ENCODE measurements at places on chromosomes 3 and 15.

- no peak for DNase-seq
Measured at GRCh38 chr3:171875923-171876412, 32.8 kb downstream of the TMEM212 start.

GRCh38 chr3:151384741-151385174 lies at the start of gene P2RY12:
Gene P2RY12 (minus strand): TSS chr3:151384753. CDS start chr3:151338845, 45,908 bp downstream.
- DNase-seq, result no peak

DNA sequence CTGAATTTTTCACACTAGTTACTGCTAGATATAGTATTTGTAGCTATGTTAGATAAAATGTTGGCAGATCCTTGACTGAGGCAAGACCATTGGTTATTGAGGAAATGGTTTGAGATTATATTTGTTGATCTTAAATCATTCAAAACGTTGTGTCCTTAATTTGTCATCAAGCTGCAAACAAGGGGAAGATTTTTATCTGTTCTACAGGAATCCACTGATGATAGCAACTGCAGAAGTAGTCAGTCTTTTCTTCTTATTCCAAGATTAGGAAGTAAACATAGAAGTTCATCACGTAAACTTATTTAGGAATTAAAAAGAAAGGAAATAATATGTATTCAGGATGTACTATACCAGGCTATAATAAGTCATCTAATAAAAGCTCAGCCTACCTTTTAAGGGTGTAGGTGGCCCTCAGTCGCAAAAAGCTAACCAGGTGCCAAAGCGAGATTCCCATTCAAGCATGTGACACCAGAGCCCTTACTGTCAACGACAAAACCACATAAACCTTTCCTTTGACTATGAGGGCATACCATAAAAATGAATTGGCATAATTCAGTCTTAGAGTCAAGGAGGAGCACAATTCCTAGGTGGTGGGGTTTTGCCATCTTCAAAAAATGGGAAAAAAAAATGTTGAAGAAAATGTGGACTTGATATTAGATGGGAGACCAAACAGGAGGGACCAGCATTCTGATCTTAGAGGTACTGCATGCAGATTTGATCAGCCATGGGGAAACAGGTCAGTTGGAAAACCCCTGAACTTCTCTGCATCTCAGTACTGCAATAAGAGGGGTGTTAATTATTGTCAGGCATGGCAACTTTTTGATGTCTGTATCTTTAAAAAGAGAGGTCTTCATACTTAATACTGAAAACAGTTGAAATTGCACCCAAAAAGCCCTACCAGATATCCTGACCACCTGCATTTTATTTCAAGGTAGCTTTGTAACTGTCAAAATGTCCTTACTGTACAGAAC lies 212.5 kb upstream of the UBE2E1 start:
- no peak for DNase-seq

- DNase-seq, result no peak
Measured at GRCh38 chr3:30553641-30554316, 52.6 kb upstream of the TGFBR2 start.

GRCh38 chr15:66047321-66048024 lies 178.2 kb downstream of the RAB11A start:
- DNase-seq, result no peak

DNA sequence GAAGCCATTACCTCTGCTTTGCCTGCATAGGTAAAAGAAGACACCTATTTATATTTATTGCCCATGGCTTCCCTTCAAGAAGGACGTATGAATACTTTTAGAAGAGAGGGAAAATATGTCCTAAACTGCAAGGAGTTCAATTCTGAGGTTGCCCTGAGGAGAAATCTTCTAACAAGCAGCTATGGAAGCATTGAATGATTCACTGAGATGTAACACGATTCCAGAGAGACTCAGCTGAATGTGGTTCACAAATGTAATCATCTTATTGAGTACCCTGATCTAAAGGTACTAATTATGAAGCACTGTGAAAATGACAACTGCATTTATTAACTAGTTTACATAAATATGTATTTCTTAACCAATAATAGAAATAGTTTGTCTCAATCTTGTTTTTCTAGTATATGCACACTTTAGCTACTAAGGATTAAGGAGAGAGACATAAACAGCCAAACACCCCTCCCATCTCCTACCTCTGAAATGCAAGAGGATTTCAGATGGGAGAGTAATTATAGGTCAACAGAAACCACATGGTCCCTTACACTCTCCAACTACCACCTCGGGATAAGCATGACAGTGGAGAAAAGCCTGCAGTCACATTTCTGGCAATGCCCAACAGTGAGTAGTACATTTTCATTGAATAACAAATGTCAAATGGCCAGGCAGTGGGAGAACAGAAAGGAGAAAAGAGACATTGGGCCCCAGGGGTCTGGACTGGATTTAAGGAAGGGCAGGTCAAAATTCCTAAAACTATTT lies 506.2 kb upstream of the IL12A start:
- no peak for DNase-seq

GRCh38 chr3:178306432-178307115 lies 229.7 kb upstream of the KCNMB2 start:
- DNase-seq, result no peak

GRCh38 chr3:150319900-150320299 lies 88.2 kb upstream of the TSC22D2 start:
- no peak for DNase-seq

GRCh38 chr3:66441129-66441528 lies 59.7 kb downstream of the LRIG1 start:
- DNase-seq, result no peak

DNA sequence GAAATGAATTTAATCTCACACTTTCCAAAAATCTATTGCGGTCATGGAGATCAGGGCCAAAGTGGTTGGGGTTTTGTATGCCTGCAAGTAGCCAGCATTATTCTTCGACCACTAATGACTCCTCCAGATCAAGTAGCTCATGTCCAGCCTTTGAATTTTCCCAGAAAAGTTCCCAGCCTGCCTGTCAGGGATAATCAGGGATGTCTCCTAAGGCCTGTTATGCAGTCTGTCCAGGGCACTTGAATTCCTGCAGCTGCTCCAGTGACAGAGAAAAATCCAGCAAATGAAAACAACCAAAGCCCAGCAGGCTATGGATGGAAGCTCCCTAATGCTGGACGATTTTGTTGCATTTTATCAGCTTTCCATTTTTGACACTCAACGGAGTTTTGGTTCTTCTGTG lies 215.4 kb downstream of the ADAMTSL3 start:
- no peak for DNase-seq

DNA sequence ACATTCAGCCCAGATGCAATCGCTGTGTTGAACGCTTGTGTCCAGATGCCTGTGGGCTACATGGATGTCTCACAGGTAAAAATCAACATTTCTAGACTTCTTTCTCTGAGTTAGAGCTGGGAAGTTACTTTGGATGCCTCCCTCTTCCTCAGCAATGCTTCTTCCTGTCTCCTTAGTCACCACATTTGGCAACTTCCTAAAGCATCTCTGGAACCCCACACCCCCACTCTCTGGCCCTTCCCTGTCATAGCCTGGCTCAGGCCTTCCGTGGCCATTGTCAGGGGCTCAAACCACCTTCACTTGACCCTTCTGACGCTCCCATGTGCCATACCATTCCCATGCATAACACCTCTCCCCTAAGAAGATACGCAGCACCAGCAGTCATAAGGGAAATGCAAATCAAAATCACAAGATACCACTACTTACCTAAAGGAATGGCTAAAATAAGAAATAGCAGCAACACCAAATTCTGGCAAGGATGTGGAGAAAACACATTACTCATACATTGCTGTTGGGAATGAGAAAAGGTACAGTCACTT lies 21.6 kb upstream of the RGMA start:
- DNase-seq, result no peak

DNA sequence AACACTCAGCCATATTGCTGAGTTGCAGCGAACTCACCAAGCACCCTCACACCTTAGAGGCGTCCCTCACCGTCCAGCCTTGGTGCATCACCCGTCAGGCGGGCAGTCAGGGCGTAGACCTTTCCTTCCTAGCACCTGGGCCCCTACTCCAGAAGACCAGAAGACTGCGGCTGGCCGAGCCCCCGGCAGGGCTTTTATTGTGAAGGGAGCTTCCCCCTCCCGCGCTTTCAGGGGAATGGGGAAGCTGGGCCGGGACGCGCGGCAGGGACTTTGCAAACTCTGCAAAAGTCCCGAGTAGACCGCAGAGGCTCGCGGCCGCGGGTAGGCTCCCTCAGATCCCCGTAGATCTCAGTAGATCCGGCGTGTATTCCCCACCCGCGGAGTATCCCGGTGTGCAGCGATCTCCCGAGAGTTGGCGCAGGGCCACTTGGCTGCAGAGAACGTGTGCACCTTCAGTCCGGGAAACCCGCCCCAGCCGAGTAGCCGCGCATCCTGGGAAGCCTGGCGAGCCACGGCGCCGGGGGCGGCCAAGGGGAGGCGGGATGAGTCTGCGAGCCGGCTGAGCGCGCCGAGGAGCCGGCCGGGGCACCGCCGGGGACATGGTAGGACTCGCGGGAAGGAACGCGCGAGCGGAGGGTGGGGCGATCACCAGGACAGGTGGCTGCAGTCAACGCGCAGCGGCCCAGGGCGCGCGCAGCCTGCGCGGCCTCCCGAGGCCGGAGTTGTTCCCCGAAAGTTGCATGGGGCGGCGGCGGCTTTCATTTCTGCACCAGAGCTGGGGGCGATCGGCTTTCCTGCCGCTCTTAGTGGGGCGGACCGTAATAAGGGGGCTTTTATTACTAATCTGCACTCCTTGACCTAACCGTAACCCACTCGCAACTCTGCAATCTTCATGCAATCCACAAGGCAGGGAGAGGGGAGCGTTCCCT lies at the start of gene GASK1A:
GASK1A (plus strand) TSS at position 268 of the 929 bp plus-strand sequence; CDS start at position 600, 332 bp downstream.
- DNase-seq, result no peak

DNA sequence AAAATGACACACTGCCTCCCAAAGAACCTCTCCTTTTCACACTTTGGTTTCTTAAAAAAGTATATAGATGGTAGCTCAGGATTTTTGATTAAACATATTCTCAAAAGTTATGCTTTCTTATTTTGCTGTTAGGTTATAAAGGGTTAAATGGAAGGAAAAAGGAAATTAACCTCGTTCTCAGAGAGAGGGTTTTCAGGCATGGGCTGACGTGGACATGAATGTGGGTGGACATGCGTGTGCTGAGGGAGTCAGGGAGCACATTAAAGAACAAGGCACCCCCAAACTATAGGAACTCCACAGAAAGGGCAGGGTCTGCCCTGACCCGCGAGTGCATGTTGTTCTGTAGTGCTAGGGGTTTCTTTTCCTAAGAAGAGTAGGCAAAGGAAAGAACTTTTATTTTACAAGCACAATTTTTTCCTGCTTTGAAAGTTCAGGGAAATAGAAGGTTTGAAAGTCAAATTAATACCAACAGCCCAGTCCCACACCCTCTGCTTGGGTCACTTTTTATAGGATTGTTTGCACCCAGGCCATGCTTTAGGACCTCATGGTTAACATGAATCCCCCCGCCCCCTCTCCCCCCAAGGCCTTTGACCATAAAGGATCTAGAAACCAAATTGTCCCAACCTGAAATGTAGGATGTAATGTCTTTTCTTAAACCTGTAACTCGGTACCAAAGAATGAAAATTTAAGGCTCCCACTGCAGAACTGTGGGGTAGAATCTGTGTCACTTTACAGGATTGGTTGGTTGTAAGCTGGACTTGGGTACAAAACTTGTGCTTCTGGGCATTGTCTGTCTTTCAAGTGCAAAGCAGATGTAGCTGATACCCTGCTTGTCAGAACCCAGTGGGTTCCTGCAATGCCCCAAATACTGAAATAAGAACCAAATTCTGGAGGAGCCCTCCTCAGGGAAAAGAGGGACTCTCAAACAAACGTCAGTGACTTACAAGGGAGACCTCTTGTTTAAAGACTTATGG lies 58.5 kb upstream of the CCR4 start:
- no peak for DNase-seq

DNA sequence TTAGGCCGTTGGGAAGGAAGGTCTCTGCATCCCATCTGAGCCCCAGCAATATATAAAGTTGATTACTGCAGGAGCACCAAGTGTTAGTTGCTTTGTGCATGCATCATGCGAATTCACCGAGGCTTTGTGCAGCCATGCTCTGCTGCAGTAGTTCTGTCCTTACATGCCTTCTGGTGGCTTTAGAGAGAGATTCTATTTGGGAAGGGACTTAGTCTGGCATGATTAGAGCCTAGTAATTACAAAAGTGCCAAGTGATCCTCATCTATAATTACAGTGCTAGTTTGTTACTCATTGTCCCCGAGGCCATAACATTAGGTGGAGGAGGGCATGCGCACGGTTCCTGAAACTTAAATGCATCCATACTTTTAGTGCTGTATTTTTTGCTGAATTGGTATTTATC lies 353.6 kb downstream of the CNTN4 start:
- DNase-seq, result no peak

DNA sequence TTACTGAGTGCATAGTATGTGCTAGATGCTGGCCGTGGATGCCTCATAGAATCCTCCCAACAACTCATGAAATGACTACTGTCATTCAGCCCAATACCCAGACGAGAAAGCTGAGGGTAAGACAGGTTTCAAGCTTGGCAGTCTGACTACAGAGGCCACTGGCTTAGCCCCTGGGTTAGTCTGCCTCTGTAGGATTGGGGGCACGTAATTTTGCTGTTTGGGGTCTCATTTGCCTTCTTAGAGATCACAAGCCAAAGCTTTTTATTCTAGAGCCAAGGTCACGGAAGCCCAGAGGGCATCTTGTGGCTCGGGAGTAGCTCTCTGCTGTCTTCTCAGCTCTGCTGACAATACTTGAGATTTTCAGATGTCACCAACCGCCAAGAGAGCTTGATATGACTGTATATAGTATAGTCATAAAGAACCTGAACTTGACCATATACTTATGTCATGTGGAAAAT lies 1.0 kb upstream of the CCR5 start:
- no peak for DNase-seq

DNA sequence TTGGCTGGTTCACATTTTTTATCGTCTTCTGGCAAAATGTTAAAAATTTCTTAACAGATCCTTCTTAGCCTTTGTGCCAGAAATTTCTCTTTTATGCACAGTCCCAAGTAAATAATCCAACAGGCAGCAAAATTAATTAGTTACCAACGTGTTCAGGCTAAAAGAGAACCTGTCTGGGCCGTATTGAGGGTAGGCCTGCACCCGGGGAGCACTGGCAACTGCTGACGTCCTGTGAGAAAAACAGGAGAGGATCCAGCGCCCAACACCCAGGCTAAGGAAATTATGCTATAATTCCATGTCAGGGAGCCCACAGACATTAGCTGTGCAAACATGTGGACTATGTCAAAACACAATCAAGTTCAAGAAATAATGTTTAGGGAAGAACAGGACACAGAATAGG lies 30.7 kb upstream of the CSTA start:
- DNase-seq, result no peak

Measured in HAP-1 (cell line).